BJ (cell line): ENCODE measurements at places on chromosomes 1 and 21. TPM values are rescaled to one million over a fixed set of nuclear protein-coding genes. Genes with fewer than 3 reads are reported as not detected.

DNA sequence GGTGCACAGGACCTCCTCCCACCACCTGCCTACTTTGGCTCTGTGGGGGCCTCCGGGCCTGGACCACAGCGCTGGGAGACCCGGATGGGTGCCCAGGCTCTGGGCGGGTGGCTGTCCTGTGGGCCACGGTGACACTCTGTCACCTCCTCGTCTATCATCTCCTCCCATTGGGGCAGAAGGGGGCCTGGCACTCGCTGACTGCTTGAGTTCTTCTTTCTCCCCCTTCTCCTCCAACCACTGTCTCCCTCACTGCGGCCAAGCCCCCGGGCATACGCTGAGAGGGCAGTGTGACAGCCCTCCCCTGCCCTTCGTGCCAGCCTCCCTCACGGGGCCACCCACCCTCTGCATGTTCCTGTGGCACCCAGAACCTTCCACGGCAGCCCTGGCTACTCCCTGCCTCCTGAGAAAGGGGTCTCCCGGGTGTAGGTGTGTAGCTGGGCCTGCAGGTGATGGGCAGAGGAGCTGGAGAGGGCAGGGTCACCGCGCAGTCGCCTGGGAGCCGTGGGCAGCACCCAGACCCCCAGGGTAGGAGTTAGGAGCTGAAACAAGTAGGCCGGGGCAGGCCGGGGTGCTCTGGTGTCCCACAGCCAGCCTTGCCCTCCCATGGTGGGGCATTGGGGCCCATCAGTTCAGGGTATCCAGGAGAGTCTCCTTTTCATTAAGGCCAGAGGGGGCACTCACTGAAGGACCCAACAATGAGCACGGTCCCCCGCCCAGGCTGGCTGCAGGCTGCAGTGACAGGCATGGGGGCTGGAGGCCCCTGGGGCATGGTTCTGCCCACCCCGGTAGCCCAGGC, 9.2 kb upstream of the ARF1 start:
- DNase-seq: no peak

RNF223 gene
- polyA plus RNA-seq: not detected in 2 replicates

HES5 gene
- polyA plus RNA-seq: not detected in 2 replicates

DNA sequence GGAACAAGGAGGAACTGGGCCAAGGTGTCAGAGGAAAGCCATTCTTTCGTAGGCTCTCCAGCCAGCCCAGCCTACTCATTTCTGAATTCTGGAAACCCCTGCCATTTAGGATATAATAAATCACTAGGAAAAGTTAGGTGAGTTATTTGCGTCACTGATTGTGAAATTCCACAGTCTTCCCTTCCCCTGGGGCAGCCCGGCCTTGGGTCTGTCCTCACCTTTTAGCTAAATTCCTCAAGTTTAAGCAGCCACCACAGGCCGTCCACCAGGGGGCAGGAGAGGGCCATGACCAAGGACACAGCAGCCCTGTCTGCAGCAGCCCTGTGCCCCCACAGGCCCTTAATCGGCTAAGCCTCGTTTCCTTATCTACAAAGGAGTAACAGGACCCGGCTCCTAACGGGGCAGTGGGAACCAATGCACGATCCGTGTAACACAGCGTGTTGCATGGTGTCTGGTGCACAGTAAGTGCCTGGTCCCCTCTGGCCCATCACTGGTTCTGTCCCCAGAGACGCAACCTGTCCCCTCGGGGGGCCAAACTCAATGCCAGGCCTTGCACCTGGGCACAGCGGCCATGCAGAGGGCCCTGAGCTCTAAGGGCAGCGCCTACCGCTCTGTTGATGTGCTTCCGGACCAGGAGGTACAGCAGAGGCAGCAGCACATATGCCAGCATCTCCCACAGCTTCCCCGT, 18.1 kb downstream of the GPR157 start:
- DNase-seq: no peak

NHLH1 gene
- 0.13 and 0.20 TPM in 2 replicates for polyA plus RNA-seq

- no peak for DNase-seq
Observed at GRCh38 chr1:87279966-87280535, 48.6 kb upstream of the LMO4 start.
